ENCODE measurements at places on chromosomes 3 and 15. TPM values are rescaled to one million over a fixed set of nuclear protein-coding genes. Genes with fewer than 3 reads are reported as not detected.
A peak's percentile ranks its signal among the peaks of the same experiment; 100 is the strongest.

DNA sequence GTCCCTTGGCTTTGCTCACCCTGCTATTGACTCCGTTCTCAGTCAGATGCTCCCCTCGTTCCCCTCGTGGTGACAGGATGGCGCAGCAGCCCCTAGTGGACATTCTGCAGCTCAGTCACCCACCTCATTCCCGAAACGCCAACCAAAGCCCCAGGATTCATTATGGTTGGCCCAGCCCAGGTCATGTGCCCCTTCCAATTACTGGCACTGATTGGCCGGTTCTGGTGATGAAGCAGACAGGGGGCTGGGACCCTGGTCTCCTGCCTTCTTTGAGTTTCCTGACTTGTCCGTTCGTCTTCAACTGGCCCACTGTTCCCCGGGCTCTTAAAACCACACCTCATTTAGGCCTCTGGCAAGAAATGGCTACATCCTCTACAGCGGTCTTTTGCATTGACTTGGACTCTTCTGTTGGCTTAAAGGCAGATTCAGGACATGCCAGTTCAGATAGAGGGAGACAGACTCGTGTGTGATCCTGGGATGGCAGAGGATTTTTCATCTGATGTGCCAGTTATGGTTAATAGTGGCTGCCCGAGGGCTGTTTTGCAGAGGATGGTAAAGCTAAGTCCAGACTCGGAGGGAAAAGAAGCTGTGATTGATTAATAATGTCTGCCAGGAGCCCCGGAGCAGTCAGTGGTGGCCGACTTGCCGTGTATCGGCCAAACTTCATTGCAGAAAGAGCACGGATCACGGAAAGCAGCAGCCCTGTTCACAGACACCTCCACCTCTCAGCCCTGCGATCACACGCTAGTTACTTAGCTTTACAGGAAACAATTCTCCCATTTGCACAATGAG is 37.8 kb downstream of the LSM3 start:
- peak; percentile 90 for DNase-seq

- no peak for DNase-seq
These were observed 180.6 kb upstream of the LRRN1 start for GRCh38 chr3:3618623-3619022.

GRCh38 chr15:54364961-54365360 is 386.7 kb downstream of the UNC13C start:
- DNase-seq: no peak

- DNase-seq: no peak
These were observed 114.2 kb downstream of the CDIN1 start for GRCh38 chr15:36693644-36694043.

DNA sequence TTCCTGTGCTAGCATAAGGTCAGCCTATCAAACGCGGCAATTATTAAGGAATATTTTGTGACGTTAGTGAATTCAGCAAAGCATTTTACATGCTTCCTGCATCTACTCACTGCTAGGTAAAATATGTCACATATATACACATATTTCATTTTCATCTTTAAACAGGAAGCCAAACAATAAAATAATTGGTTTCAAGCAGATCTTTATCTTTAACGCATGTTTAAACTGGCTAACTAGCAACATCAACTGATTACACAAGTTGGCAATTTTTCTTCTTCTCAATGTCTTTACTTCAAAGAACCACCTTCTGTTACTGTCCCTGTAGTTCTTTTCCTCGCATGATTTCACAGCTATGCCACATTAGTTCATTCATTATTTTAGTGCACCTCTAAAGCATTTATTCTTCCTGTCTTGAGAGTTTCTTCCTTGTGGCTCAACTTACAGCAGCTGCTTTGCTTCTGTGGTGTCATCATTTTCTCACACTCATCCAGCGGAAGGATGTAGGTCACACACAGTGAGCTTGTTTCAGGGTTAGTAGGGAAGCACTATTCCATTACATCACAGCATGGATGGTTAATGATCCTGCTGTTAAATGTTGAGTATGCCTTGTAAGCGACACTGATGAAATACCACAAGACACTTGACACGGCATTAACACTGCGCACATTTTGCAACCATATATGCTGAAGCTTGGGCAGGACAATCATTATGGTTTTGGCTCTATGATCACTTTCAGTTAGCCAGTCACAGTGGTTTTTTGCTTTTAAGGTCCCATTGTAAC is 2.3 kb upstream of the BCHE start:
- no peak for DNase-seq

SI gene
- total RNA-seq: not detected

CHST14 gene
- 11.7 TPM for total RNA-seq
